ENCODE measurements at places on chromosomes 2 and 18.

- DNase-seq, result no peak
Observed at GRCh38 chr2:231037731-231038482, 584 bp downstream of the C2orf72 start.

DNA sequence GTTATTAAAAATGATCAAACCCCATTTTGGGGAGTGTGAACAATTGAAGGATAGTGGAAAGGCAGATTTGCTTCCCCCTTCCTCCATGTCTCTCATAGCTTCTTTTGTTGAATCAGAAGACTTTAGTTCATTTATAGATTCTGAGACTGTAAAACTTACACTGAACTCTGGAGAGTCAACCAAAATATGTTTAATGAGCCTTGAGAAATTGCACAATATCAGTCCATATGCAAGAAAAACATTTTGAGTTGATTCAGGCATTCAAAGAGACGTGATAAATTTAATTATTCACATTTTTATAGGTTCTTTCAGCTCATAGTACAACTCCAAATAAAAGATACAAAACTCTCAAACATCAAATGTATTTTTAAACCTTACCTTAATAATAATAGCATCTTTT is 354.4 kb upstream of the SPRED2 start:
- no peak for DNase-seq

GRCh38 chr2:223846515-223846914 is 9.1 kb upstream of the AP1S3 start:
- DNase-seq, result no peak

GRCh38 chr18:32701313-32701712 is 71.5 kb downstream of the KLHL14 start:
- DNase-seq, result no peak
